T-helper 9 cell (primary cell): ENCODE measurements at places on chromosomes 6 and 20.
A peak's percentile ranks its signal among the peaks of the same experiment; 100 is the strongest.

GRCh38 chr6:37137201-37138090 lies 32.5 kb upstream of the PIM1 start:
- no peak for DNase-seq

GRCh38 chr6:3309391-3310050 lies 50.8 kb downstream of the PSMG4 start:
- DNase-seq, result no peak

GRCh38 chr20:23622839-23623343 lies 14.9 kb downstream of the CST3 start:
- DNase-seq, result no peak

DNA sequence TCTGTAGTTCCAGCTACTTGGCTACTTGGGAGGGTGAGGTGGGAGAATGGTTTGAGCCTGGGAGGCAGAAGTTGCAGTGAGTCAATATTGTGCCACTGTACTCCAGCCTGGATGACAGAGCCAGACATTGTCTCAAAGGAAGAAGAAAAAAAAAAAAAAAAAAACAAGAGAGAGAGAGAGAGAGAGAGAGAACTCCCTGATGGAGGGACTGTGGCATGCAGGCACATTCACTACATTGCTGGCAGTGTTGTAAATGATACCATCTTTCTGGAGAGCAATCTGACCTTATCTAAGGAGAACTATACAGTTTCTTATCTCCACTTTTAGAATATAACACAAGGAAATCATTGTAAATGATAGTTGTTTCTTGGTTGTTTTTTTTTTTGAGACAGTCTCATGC lies 85.1 kb downstream of the MDN1 start:
- no peak for DNase-seq

DNA sequence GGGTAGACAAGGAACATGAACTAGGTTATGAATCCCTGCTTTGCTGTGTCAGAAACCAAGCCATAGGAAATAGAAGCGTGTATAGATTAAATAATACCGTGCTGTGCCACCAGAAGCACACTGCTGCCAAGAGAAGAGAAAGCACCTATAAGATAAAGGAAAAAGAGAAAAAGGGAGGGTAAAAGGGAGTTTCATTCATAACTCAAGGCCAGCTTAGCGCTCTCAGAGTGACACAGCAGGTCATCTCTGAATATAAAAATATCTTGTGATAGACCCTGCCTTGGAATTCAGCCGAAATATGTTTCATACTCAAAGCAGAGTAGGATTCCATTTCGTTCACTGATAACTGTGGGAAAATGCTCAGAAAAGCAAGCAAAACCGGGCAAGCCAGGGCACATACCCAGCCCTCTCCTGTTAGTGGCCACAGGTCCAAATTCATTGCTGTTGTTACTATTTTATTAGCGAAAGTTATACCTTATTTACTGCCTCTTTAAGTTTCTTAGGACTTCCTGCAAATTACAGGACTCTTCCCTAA lies 8.7 kb downstream of the JAG1 start:
- DNase-seq, result no peak

- no peak for DNase-seq
Measured at GRCh38 chr6:154276810-154277628, 79.6 kb downstream of the IPCEF1 start.

- no peak for DNase-seq
Measured at GRCh38 chr20:10625641-10626040, 48.2 kb downstream of the JAG1 start.

- no peak for DNase-seq
Measured at GRCh38 chr6:55812509-55812908, 62.9 kb downstream of the BMP5 start.

GRCh38 chr6:37483917-37484785 lies 15.5 kb downstream of the CCDC167 start:
- DNase-seq, result peak; percentile 77

GRCh38 chr6:97110626-97111025 lies 172.4 kb downstream of the MMS22L start:
- DNase-seq, result no peak

DNA sequence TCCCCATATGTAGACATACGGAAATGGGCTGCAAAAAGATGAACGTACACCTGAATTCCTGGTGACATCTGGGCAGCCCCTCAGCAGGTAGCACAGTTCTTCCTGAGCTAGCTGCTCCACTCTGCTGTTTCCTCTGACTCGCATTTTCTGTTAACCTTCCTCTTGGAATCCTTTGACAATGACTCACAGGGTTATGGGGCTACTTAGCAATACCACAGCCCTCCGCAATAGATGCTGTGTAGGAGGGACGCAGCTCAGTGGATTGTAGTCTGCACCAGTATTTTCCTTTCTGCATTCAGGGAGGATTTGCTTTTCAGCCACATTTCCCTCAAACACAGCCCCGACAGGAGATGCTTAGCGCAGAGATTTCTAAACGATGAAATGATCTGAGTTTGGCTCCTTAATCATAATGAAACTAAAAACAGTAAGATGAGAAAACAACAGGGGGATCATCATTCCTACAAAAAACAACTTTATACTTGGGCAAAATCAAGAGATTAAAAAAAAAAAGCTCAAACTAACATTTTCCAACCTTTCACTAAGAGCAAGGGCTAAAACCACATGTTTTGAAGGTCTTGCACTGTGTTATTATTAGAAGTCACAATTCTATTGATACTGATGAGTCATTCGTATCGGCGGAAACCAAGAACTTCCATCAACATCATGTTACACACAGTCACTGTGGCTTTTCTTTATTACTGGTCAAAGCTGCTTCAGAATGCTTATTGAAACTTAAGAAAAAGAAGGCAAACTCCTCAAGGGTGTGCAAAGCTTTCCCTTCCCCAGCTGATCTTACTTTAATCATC lies 12.2 kb downstream of the BACH2 start:
- DNase-seq, result peak; percentile 9

DNA sequence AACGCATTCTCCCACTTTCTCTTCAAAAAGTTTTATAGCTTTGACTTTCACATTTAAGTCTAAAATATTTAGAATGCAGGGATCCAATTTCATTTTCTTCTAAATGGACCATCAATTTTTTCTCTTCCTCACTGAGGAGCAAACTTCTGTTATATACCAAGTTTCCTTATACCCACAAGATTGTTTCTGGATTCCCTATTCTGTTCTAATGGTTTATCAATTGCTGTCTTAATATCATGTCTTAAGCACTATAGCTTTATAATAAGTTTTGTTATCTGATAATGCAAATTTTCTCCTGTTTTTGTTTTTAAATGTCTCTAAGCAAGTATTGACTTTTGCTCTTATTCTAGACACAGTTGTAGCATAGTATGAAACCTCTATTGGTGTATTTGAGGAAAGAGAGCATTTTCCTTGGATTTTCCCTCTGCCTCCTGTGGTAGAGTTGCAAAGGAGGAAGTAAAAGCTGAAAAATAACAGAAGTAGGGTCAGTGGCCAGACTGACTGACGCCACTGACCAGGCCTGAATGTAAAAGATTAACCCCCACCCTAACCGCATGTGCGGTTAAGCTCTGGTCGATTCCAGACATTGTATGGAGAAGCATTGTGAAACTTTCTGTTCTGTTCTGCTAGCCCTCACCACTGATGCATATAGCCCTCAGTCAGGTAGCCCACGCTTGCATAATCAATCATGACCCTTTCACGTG lies 40.3 kb downstream of the GPX5 start:
- DNase-seq, result no peak

DNA sequence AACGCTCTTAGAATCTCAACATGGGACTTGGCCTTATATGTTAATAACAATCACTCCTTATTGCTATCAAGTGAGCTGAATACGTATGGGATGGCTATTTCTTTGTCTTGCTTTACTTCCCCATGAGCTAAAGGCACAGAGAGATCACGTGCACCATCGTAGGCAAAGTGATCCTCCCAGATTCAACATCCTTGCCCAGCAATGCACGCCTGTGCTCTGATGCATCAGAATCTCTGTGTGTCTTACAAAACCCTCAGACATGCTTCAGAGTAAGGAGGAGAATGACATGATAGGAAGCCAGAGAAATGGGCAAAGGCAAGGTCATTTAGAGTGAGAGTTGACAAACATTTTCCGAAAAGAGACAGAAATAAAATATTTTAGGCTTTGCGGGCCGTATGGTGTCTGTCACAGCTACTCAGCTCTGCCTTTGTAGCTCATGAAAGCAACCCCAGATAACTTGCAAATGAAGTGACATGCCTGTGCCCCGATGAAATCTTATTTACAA lies 277.6 kb upstream of the CDH4 start:
- DNase-seq, result no peak

DNA sequence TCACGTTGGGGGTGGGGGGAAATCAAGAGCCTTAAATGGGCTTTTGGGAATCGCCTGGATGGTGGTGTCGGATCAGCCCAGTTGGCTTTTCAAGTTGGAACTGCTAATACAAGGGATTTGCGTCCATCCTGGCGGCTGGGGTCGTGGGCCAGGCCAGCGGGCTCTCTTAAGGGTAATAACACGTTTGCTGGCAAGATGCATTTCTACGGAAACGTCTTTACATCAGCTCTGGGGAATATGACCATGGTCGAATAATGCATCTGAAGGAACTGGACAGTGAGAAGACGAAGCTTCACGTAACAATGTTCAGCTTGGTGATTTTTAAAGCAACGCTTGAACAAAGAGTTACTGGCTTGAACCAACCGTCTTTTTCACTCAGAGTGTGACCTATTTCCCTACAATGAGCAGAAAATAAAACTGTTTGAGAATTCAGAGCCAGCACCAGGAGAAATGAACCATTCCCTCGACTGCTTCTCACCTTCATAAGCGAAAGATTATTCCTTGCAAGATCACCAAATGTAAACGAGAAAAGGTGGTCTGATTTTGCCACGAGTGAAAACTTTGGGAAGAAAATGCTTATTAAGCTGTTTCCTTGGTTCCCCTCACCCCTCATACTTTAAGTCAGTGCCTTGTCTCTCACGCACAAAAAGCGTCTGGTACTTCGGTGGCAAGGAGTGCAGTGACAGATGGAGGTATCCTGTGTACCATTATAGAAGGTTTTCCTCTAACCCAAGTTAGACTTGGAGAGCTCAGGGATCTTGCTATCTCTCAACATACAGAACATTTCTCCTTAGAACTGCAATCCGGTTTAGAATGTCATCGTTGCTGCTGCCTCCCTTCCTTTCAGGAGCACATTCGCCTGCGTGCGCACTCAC lies 1.4 kb upstream of the MARCKS start:
- DNase-seq, result no peak

DNA sequence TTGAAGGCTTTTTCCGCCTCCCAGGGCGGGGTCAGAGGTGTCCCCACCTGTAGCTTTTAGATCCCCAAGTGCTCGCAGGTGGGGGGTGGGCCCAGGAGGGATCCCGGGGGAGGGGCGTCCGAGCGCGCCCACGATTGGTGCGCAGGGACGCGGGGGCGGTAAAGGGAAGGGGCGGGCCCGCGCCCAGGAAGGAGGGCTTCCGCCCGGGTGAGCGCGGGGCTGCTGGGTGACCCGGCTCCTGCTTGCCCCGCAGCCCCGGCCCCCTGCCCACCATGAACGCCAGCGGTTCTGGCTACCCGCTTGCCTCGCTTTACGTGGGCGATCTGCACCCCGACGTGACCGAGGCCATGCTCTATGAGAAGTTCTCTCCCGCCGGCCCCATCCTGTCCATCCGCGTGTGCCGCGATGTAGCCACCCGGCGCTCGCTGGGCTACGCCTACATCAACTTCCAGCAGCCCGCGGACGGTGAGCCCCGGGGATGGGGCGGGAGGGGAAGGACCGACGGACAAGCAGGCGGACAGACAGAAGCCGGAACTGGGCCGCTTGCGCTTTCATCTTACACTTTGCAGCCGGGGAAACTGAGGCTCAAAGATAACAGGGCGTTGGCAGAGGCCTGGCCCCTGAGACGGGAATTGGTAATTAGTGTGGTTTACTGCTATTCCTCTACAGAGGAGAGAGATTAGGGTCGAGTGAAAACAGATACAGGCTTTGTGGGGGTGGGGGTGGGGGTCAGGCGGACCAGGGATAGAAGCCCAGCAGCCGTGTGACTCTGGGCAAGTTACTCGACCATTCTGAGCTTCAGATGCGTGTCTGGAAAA lies at the start of gene PABPC1L:
TSS of gene PABPC1L (plus strand) at position 189 of the 818 bp plus-strand sequence. CDS start at position 273, 84 bp downstream.
- DNase-seq, result peak; percentile 72

DNA sequence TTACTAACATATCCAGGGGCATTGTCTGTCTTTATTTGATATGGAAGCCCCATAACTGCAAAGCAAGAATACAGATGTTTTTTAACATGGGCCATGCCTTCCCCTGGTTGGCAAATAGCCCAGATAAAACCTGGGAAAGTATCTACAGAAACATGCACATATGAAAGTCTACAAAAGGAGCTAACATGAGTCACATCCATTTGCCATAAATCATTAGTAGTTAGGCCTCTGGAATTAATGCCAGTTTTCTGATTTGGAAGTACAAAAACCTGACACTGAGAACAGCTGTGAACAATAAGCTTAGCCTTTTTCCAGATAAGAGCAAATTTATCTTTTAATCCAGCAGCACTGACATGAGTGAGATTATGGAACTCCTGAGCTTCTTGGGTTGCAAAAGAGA lies 418.0 kb upstream of the IMPG1 start:
- no peak for DNase-seq

DNA sequence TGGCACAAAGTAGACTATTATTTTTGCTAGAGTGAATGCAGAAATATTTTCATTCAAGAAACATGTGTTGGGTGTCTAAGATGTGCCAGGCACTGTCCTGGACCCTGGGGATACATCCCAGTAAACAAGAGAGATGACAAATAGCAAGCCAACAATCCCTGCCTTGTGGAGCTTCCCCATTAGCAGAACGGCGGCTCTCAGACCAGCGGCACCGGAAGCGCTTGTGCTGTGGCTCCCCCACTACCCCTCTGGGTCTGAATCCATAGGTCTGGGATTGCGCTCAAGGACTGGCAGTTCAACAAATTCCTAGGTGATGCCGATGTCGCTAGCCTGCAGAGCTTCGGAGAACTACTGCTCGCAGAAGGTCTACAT lies 98.5 kb upstream of the AGPAT4 start:
- DNase-seq, result no peak

DNA sequence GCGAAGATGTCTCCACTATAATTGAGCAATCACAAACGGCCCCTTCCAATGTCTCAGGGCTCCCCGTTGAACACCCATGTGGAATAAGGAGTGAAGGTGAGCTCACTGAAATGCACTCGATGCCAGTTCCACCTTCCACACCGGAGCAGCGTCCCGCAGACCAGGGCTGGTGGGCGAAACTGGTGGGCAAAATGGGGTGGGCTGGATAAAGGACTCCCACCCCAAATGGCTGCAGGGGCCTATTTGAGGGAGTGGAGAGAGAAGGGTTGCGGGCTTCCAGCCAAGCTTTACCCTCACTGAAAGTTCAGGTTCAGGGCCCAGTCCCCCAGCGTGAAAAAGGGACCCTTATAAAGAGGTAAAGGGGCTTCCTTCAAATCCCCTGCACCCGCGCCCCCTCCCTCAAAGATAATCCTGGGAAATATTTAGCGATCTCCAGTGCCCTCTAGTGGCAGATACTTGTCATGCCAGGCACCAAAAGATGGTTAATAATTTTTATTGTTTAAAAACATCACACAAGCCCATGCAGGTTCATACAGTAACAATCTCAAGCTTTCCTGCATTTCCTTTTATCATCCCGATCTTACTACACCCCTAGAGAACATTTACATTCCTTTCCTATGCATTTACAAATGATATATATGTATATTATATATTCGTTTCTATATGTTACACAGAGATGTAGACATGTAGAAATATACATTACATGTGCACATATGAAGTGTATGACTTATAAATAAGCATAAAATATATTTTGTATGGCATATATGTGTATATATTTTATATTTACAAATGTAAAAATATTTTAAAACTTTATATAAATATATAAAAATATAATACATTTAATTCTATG lies 58.2 kb upstream of the NKX2-2 start:
- DNase-seq, result no peak

- no peak for DNase-seq
Measured at GRCh38 chr20:10963717-10964266, 290.0 kb upstream of the JAG1 start.

- no peak for DNase-seq
Measured at GRCh38 chr6:42333612-42334011, 116.0 kb upstream of the MRPS10 start.
